NCI-H526 (cell line): ENCODE measurements at places on chromosomes 2 and 18.

- no peak for DNase-seq
Observed at GRCh38 chr18:73707035-73707434, 440.6 kb downstream of the FBXO15 start.

DNA sequence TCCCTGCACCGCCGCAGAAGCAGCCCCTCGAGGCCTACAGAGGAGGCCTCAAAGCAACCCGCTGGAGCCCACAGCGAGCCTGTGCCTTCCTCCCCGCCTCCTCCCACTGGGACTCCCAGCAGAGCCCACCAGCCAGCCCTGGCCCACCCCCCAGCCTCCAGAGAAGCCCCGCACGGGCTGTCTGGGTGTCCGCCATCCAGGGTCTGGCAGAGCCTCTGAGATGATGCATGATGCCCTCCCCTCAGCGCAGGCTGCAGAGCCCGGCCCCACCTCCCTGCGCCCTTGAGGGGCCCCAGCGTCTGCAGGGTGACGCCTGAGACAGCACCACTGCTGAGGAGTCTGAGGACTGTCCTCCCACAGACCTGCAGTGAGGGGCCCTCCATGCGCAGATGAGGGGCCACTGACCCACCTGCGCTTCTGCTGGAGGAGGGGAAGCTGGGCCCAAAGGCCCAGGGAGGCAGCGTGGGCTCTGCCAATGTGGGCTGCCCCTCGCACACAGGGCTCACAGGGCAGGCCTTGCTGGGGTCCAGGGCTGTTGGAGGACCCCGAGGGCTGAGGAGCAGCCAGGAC is 31.2 kb downstream of the GPC1 start:
- no peak for DNase-seq

DNA sequence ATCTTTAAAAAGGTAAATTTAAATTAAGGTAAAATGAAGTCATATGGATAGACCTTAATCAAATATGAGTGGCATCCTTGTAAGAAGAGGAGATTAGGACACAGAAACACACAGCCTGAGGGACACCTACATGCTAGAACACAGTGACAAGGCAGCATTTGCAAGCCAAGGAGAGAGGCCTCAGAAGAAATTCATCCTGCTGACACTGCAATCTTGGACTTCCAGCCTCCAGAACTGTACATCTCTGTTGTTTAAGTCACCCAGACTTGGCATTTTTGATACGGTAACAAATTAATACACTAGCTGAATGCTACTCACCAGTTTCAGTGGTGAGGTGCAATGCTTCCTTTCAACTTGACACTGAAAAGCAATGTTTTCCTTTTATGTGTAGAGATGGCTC is 305.0 kb downstream of the TDRD15 start:
- no peak for DNase-seq

DNA sequence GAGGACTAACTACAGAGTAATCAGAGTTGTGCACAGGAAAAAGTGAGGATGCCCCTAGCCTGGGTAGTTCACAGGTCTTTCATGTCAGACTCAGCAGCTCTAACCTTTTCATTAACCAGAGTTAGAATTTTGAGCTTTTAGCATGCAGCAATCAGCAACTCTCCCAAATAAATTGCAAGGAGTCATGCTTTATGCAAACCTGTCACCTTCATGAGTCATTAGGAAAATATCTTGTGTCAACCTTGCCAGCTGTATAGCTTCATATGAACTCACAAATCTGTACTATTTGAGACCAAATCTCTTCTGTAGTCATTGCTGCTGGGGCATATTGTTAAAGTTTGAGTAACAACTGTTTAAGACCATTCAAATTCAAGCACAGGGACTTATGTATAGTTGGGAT is 382.3 kb upstream of the NT5C1B start:
- DNase-seq = no peak

DNA sequence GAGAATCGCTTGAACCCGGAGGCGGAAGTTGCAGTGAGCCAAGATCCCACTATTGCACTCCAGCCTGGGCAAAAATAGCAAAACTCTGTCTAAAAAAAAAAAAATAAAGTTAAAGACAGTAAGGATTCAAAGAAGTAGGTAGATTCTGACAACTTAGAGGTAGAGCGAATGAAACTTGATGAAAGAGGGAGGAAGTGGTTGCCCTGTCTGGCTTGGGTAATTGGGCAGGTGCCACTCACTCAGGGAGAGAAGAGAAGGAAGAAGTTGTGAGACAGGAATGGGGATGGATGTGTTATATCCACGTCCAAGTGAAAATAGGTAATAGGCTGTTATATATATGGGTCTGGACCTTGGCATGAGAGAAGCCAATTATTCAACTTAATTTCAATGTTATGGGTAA is 26.3 kb downstream of the NDC80 start:
- no peak for DNase-seq

DNA sequence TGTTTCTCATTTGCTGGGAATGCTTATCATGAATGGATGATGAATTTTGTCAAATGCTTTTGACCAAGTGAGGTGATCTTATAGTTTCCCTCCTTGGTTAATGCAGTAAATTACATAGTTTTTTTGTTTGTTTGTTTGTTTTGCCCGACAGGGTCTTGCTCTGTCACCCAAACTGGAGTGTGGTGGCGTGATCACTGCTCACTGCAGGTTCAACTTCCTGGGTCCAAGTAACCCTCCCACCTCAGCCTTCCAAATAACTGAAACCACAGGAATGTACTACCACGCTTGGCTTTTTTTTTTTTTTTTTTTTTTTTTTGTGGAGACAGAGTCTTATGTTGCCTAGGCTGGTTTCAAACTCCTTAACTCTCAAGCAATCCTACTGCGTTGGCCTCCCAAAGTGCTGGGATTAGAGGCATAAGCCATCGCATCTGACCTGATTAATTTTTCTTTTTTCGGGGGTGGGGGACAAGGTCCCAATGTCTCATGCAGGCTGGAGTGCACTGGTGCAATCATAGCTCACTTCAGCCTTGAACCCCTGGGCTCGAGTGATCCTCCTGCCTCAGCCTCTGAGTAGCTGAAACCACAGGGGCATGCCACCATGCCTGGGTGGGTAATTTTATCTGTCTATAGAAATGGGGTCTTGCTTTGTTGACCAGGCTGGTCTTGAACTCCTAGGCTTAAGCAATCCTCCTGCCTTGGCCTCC is 48.6 kb downstream of the SMAD2 start:
- no peak for DNase-seq

DNA sequence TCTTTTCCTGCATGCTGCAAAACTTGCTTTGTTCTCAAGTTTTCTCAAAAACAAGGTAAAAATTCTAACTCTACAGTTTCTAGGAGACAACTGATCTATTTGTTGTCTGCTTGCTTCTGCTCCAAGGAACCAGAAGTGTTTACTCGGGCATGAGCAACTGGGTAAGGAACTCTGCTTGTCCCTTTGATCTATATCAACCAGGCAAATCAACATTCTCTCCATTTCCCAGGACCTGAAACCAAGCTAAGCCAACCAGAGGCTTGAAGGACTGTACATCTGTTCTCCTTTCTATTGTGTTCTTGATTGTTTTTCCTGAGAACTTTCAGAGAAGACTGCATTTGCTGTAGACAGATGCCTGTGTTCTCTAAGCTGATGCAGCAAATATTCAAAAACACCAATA is 335.0 kb upstream of the KCNH7 start:
- no peak for DNase-seq

DNA sequence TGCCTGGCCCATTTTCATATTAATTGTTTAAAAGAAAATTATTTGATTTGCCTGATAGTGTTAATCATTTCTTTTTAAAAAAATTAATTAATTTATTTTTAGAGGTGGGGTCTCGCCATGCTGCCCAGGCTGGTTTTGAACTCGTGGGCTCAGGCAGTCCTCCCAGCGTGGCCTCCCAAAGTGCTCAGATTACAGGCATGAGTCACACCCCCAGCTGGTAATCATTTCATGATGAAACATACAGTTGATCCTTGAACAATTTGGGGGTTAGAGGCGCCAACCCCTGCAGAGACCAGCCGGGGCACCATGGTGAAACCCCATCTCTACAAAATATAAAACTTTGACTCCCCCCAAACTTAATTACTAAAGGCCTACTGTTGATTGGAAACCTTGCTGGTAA is 7.9 kb downstream of the GPN1 start:
- no peak for DNase-seq

- DNase-seq = no peak
Observed at GRCh38 chr2:236117861-236118269, 50.3 kb downstream of the GBX2 start.
